Esophagus (tissue), 2 donors: ENCODE measurements at places on chromosomes 5 and 9. TPM values are rescaled to one million over a fixed set of nuclear protein-coding genes. Genes with fewer than 3 reads are reported as not detected.

The PTGES gene
- polyA plus RNA-seq = 16.3 TPM

The TEK gene
- 1.3 TPM for polyA plus RNA-seq

The SPZ1 gene
- not detected for polyA plus RNA-seq

The PCAT7 gene
- 0.01 TPM for polyA plus RNA-seq

The MEIKIN gene
- not detected for polyA plus RNA-seq

The CFAP77 gene
- not detected for polyA plus RNA-seq

The BASP1 gene
- 4.7 TPM for polyA plus RNA-seq

The S1PR3 gene
- polyA plus RNA-seq = 3.2 TPM

The RUSC2 gene
- polyA plus RNA-seq = 27.2 TPM
